Activated naive CD4-positive, alpha-beta T cell (primary cell): ENCODE measurements at places on chromosomes 6 and 20.

GRCh38 chr6:37741757-37742400 lies 44.2 kb upstream of the MDGA1 start:
- DNase-seq: no peak

DNA sequence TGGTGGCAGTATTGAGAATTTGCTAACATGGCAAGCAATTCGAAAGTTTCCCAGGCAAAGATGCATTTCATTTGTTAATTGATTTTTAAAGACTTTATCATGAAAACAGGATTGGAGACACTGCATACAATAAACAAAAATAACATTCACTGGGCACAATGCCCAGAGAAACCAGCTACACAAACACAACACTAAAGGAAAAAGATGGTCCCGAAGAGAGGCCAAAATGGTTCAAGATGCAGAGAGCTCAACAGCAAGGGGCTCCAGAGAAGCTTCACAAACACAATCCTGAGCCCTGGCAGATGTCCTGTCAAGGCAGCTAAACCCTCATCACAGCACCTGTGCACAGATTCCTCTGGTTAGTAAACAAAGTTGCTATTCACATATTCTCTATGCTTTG lies 79.3 kb downstream of the INSM1 start:
- no peak for DNase-seq

GRCh38 chr20:46568570-46569129 lies 18.2 kb upstream of the OCSTAMP start:
- no peak for DNase-seq

GRCh38 chr6:158703111-158703836 lies 53.4 kb downstream of the SYTL3 start:
- no peak for DNase-seq

DNA sequence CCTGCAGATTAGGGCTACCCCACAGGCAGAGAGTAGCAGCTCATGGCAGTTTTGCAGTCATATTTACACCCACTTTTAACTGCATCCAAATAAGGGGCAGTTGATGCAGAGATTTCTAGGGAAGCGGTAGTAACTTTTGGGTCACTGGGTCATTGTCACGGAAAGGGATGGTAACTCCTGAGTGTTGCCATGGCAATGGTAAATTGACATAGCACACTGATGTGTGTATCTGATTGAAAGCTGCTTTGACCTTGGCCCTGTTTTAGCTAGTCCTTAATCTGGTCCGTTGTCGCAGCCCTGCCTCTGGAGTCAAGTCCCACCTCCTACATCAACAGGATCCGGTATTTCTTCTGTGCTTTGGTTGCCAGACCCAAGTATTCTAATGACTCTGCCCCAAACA lies 199.1 kb upstream of the TCF21 start:
- DNase-seq: no peak

DNA sequence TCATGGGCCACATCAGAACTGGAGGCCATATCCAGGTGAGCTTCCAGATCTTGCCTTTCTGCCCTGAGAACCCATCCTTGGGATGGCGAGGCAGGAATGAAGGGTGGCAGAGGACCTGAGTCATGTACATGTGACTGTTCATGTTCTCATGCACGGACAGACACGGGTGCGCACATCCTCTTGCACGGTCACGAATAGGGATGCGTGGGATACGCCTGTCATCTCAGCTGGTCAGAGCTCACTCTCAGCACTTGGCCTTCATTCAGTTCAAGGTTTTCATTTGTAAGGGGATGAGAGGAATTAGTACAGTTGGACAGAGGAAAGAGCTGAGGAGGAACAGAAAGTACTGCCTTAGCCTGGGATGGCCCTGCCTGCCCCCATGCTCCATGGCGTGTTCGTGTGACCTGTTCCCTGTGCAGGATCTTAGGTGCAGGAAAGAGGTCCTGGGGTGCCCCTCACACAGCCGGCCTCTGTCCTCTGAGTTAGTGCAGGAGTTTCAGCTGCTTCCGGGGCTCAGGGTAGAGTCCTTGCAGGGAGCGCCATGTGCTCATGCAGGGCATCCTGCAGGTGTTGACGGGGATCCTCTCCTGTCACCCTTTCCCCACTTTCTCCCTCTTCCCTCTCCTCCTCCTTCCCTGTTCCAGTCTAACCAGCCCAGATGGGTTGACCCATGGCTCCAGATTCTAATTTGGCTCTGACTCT lies 173.4 kb downstream of the DTNBP1 start:
- DNase-seq: no peak

DNA sequence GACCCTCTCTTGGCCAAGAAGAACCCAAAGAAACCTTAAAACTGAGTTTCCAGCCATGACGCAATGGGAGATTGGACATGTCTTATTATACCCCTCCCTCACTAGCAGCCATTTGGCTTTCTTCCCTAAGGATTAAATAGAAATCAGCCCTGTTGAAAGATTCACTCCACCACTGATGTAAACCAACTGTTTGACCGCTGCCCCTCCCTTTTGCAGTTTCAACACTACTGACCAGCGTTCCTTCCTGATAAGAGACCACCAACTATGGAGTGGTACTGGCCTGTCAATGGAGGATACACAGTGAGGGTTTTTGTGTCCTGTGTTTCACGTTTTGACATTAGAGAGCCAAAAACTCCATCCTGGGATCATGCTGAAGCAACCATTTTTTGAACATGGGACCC lies 53.2 kb upstream of the CD2AP start:
- DNase-seq: no peak

- DNase-seq: no peak
These were observed 16.7 kb downstream of the ACOT13 start for GRCh38 chr6:24683297-24684296.

DNA sequence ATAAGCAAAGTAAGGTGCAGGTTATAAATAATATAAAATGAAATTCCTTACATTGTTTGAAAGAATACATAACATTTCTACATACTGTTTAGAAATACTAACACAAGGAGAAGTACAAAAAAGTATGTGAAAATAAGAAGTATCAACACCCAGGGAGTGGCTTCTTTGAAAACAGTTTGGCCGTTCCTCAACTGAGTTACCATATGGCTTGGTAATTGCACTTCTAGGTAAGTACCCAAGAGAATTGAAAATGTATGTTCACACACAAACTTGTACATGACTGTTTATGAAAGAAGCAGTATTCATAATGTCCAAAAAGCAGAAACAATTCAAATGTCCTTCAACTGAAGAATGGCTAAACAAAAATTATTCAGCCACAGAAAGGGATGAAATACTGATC lies 30.7 kb downstream of the PAK5 start:
- no peak for DNase-seq

DNA sequence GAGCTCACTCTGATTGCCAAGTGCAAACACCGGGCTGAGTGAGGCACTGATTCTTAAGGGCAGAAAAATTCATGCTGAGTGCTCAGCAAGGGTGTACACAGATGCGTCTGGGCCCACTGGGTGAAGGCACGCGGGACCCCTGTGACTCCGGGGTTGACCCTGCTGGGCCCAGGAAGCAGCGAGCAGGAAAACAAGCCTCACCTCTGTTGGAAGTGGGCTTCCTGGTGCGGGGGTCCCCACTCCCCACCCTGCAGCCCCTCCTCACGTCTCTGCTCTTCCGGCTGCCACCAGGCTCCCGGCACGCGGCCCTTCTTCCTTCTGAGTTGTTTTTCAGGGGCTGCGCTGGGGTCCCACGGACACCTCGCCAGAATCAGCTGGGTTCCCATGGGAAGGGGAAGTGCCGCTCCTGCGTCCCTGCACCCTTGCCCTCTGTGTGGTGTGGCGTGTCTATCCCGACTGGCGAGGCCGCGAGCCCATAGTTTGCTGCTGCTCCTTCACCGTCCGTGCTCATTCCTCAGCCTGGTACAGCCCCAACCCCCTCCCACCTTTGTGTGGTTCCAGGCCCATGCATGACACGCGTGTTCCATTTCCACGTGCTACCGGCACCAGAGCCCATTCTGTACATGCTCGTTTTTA lies 80.6 kb upstream of the BHLHE23 start:
- no peak for DNase-seq

DNA sequence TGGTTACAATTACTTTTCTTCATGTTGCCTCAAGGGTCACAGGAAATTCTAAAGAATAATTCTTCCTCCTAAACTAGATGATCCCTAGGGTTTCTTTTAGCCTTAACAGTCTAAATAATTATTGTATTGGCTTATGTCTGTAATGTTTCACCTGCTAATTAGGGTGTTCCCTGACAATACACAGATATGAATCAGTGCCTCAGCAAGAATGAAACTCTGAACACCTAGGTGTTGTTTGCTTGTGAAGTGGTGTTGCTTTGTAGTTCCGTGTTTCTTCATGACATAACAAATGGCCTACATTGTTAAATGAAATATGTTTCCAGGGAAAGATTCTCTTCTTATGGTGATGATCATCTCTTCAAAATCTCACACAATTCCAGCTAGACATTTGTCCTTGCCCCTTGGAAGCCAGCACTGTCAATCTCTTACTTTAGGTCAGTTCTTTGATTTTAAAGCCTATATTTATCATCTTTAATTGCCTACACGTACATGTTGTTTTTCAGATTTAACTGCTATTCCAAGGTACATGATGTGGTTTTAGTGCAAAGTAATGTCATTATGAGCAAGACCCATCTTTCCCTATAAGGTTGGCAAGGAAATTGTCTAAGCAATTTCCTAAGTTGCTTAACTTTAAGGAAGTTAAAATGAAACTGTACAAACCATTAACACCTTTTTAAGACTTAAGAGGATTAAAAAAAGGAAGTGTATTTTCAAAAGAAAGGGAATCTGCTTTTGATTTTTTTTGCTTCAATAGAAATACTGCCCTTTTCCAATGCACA lies 111.9 kb downstream of the TBC1D7 start:
- no peak for DNase-seq

DNA sequence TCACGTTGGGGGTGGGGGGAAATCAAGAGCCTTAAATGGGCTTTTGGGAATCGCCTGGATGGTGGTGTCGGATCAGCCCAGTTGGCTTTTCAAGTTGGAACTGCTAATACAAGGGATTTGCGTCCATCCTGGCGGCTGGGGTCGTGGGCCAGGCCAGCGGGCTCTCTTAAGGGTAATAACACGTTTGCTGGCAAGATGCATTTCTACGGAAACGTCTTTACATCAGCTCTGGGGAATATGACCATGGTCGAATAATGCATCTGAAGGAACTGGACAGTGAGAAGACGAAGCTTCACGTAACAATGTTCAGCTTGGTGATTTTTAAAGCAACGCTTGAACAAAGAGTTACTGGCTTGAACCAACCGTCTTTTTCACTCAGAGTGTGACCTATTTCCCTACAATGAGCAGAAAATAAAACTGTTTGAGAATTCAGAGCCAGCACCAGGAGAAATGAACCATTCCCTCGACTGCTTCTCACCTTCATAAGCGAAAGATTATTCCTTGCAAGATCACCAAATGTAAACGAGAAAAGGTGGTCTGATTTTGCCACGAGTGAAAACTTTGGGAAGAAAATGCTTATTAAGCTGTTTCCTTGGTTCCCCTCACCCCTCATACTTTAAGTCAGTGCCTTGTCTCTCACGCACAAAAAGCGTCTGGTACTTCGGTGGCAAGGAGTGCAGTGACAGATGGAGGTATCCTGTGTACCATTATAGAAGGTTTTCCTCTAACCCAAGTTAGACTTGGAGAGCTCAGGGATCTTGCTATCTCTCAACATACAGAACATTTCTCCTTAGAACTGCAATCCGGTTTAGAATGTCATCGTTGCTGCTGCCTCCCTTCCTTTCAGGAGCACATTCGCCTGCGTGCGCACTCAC lies 1.4 kb upstream of the MARCKS start:
- no peak for DNase-seq

DNA sequence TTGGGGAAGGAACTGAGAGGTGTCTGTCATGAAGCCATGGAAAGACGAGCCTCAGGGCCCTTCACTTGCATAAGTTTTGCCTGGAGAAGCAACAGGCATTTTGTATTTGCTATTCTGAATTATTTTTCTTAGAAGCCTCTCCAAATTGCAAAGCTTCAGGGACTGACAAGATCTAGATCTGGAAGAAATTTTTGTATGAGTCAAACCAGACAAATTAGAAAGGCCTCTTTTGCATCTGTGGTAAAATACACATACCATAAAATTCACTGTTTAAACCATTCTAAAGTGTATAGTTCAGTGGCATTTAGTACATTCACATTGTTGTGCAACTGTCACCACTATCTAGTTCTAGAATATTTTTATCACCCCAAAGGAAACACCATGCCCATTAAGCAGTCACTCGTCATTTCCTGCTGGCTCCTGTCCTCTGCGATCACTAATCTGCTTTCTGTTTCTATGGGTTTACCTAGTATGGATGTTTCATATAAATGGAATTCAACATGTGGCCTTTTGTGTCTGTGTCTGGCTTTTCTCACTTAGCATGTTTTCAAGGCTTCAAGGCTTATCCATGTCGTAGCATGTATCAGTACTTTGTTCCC lies 269.1 kb downstream of the PHF3 start:
- DNase-seq: no peak

GRCh38 chr6:147173140-147173539 lies 31.1 kb upstream of the STXBP5 start:
- DNase-seq: no peak

DNA sequence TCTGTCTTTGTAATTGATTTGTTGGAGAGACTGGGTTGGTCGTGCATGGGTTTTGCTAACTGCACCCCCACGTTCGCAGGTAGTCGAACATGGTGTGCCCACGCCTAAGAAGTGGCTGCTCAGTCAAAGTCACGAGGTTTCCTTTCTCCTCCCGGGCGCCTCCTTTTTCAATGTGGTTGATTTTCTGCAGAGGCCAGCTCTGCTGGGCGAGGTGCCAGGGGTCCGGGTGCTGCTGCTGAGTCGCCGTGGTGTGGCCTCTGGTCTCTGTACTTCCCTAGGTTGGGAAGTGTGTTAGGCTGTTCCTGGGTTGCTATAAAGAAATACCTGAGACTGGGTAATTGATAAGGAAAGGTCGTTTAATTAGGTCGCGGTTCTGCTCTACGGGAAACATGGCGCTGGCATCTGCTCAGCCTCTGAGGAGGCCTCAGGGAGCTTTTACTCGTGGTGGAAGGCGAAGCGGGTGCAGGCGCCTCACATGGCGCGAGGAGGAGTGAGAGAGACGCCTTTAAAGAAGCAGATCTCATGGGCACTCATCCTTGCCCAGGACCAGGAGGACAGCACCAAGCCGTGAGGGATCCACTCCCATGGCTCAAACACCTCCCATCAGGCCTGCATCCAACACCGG lies 14.1 kb downstream of the OSBPL2 start:
- DNase-seq: no peak

DNA sequence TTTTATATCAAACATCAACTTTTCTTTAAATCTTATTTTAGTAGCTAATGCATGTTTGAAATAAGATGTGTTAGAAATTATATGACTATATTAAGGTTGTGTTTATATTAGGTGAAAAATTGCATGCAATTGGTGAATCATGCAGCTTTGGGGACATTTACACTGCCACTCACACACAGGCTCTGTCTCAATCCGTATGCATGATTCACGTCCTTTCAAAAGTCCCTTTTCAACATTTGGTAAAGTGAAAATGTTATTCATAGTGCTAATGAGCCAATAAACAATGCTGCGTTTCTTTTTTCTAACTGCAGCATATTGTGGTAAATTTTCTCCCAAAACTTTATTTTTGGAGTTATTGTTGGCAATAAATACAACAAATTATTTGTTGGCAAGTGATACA lies 198.0 kb downstream of the FUT9 start:
- DNase-seq: no peak

GRCh38 chr20:44643596-44644229 lies 7.8 kb downstream of the ADA start:
- no peak for DNase-seq

GRCh38 chr6:41371992-41372831 lies 36.8 kb downstream of the NCR2 start:
- no peak for DNase-seq

GRCh38 chr6:44258325-44258863 lies 1.1 kb upstream of the SLC35B2 start:
- DNase-seq: no peak
